Naive thymus-derived CD4-positive, alpha-beta T cell (primary cell): ENCODE measurements at places on chromosomes 5 and 9. TPM values are rescaled to one million over a fixed set of nuclear protein-coding genes. Genes with fewer than 3 reads are reported as not detected.

The INSL4 gene
- not detected for polyA plus RNA-seq

The SUSD1 gene
- 3.6 TPM for polyA plus RNA-seq

The SH3RF2 gene
- polyA plus RNA-seq, result not detected

The CDO1 gene
- not detected for polyA plus RNA-seq
